ENCODE measurements at places on chromosomes 16 and 17.

DNA sequence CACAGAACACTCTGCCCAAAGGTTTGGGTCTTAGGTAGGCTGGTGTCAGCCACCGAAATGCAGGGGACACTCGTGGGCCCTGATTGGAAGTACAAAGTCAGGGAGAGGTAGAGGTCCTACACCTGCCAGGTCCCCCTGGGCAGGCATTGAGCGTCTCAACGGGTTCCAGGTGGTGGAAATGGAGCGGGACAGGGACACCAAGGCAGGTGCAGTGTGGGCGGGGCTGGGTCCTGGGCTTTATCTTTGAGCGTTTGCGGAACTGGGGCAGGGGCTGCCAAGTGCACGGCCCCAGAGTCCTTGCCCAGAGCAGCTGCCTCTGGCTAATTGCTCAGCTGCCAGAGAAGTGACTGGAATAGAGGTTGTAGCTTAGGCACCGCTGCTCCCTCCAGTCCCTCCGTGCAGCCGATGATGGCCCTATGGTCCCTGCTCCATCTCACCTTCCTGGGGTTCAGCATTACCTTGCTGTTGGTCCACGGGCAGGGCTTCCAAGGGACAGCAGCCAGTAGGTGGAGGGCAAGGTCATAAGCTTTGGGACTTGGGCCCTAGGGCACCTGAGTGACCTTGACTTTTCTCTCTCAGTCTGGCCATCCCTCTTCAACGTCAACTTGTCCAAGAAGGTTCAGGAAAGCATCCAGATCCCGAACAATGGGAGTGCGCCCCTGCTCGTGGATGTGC is at the start of gene ZACN:
TSS of gene ZACN (plus strand) at position 323 of the 675 bp plus-strand sequence. CDS start at position 406, 83 bp downstream.
- peak; percentile 1 for ATAC-seq

DNA sequence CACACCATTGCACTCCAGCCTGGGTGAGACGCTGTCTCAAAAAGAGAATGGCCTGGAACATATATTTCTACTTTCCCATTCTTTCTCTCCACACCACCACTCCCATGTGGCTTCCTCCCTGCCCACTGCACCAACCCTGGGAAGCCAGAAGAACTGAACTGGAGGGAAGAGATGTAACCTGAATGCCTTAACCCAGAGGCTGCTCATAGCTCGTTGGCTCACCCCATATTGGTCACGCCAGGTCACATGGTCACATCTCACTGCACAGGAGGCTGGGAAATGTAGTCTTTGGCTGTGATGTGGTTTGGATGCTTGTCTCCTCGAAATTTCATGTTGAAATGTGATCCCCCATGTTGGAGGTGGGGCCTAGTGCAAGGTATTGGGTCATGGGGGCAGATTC is 5.9 kb upstream of the DNAH17 start:
- peak; percentile 90 for ATAC-seq

DNA sequence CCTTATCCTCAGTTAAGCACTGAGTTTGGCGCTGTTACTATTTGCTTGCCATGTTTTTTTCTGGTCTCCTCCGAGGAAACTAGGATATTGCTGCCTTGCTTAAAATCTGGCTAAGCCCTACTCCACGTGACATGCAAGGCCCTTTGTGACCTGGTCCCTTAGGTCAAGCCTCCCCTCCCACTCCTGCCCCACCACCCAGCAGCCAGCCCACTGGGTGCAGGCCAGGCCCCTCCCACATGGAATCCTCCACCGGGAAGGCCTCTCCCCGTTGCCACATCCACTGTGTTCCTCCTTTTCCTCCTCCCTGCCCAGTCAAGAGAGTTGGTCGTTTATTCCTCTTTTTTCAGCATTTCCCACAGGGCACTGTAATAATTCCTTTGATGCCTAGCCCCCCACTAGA is 16.2 kb downstream of the PSMD3 start:
- ATAC-seq: no peak

- peak; percentile 57 for ATAC-seq
These were observed 25.6 kb downstream of the ABCC3 start for GRCh38 chr17:50660042-50660886.

GRCh38 chr17:42248351-42249179 is 27.6 kb downstream of the STAT5B start:
- peak; percentile 96 for ATAC-seq

GRCh38 chr16:89565506-89566372 is 5.3 kb downstream of the RPL13 start:
- ATAC-seq: peak; percentile 64

DNA sequence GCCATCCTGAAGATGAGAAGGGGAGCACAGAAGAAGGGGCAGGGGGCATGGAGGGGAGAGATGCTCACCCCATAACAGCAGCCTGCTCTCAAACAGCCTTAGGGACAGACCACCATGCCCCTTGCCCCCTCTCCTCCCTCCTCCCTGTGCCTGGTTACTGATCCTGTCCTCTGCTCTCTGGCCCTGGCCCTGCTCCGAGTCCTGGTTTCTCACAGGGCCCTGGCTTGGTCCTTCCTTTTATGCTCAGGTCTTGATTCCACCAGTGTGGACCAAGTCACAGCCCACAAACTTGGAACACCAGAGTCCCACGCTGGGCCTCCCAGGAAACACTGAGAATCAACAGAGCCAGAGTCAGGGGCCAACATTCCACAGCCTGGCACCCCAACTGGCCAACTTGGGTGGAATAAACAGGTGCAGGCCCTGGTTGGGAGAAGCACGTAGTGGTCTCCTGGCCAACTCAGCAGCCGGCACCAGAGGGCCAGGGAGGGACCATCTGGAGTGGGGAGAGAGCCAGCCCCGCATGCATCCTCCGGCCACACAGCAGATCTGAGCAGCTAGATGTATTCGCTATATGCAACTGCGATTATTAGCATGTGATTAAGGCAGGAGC is 44.9 kb upstream of the CDC42EP4 start:
- ATAC-seq: peak; percentile 6

DNA sequence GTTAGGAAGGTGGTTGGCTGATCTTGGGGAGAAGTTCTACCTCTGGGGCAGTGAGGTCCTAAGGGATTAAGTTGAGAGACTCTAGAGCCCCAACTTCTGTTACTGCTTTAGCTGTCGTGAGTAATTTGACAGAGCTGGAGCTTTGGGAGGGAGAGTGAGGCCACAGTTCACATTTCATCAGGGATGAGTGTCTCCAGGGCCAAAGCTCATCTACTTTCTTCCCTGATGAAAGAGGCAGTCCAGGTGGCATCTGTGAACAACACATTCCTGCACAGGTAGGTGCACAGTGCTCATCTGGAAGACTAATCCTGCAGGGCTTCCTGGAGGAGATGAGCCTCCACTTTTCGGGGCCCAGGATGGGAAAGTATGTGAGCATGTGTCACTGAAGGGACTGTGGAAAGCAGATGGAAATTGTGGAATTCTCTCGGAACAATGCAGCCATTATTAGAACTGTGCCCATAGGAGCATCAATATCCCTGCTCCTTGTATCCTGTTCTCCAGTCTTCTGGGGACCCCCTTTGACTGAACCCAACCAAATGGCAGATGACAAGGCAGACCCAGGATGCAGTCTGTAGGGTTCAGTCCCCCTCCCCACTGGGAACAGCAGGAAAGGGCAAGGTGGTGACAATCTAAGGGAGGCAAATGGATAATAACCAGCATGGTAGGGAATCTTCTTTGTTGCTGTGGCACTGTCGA is 9.0 kb downstream of the DYNLL2 start:
- no peak for ATAC-seq

DNA sequence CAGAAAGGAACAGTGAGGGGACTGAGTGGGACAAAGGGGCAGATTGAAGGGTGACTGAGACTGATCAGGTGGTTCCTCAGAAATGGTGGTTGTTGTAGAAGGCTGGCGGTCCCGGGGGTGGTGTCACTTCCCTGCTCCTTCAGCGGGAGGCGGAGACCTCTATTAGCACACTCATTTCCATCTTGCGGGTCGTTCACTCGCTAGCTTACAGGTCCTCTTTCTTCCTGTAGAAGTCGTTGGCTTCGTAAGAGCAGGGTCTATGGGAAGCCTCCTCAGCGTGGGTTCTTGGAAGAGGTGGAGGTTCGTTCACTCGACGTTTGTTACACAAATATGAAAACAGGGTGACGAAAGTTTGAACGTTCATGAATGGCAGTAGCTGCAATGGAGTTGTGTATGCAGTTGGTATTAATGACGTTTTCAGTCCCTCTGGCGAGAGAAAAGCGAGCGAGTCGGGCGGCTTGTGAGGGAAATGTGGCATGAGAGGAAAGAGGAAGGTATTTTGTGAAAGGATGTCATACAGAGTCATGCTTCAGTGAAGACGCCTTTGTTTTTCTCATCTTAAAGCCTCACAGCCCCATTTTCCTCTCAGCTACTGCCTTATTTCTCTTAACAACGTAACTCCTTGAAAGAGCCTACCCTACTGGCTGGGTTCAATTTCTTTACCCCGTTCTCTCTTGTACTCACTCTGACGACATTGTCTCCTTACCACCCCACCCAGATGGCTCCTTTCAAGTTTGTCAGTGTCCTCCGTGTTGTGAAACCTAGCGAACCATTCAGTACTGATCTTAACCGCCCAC is 667 bp downstream of the EFCAB13 start:
- no peak for ATAC-seq

Measured in SK-N-SH treated with all-trans-retinoic acid at 6 μM for 48 hours (cell line).